ENCODE measurements at places on chromosomes 7 and 10.

- no peak for DNase-seq
Observed at GRCh38 chr10:131183546-131184045, 127.9 kb downstream of the TCERG1L start.

DNA sequence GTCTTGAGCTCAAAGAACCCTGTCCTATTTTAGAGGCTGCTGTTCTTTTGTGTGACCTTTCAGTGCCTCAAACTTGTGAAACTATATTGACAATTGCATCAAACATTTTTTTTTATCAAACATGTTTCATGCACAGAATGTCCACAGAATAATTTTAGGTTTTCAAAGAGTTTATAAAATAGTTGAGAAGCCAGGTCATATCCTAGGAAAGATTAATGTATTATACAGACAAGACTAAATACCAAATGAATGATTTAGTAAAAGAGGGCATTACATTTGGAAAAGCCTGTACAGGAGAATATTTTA is 67.0 kb downstream of the CDK6 start:
- no peak for DNase-seq

DNA sequence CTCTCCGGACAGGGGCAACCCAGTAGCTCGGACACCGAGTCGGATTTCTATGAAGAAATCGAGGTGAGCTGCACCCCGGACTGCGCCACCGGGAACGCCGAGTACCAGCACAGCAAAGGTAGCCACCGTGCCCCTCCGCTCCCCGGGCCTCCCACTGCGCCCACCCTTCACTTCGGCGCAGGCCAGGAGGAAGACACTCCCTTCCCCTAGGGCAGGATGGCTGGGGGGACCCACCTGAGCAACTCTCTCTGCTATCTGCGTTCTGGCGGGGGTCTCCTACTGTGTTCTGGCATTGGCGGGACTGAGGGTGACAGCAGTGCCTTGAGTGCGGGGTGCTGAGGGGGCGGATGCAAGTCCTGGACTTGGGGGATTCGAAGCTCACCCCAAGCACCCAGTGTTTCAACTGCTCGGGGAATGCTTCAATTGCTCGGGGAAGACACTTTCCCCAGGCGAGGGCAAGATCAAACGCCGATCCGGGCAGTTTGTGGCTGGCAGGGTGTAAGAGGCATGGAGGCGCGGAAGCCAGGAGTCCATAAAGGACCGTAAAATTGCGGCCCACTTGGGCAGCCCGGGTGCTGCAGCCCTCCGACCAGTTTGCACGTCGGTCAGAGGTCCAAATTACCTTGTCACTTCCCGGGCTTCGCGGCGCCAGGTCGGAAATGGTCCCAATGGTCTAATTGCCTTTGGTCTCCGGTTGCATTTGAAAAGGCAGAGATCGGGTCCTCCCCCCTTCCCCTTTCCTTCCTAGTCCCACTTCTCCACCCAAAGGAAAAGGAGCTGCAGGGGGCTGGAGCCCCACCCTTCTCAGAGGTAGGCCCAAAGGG is 950 bp downstream of the EVX1 start:
- no peak for DNase-seq

GRCh38 chr7:23545493-23545892 is 13.7 kb upstream of the TRA2A start:
- no peak for DNase-seq

DNA sequence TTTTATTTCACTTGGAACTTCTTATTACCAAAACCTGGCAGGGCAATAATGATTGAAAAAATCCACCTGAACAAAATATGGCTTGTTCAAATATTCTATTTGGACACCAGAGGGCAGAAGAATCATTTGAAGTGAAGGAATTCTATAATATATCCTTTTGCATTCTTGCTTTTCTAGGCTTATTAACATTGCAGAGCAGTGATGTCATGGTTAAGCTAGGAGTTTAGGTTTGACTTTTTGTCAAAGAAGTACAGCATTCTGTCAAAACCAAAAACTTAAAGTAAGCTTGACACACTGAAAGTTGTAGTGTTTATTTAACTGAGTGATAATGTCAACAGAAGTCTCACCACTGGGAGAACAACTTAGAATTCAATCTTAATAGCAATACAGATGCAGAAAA is 156.0 kb downstream of the SEMA3D start:
- no peak for DNase-seq

GRCh38 chr10:55509168-55509567 is 708.1 kb upstream of the PCDH15 start:
- no peak for DNase-seq

GRCh38 chr10:113665806-113666354 is 2.0 kb upstream of the NRAP start:
- peak; percentile 26 for DNase-seq

GRCh38 chr7:79459381-79459780 is 5.9 kb upstream of the MAGI2 start:
- DNase-seq = no peak

GRCh38 chr10:77927402-77928246 is 1.1 kb upstream of the DLG5 start:
- DNase-seq = no peak
